Panc1 (cell line): ENCODE measurements at places on chromosomes 4 and X. TPM values are rescaled to one million over a fixed set of nuclear protein-coding genes. Genes with fewer than 3 reads are reported as not detected.

FABP2 gene
- not detected for total RNA-seq

SERTM2 gene
- not detected for total RNA-seq

ASB5 gene
- total RNA-seq: not detected

NLRP2B gene
- not detected for total RNA-seq

SPIN2B gene
- 8.3 TPM for total RNA-seq

STAG2 gene
- total RNA-seq: 94.5 TPM

AMER1 gene
- 3.9 TPM for total RNA-seq

ADGRG4 gene
- not detected for total RNA-seq

ETDB gene
- total RNA-seq: not detected

TMSB4X gene
- total RNA-seq: 2,928 TPM

TCEAL7 gene
- total RNA-seq: not detected

IL1RAPL1 gene
- total RNA-seq: 0.59 TPM
